ENCODE measurements at places on chromosomes 4 and X.

DNA sequence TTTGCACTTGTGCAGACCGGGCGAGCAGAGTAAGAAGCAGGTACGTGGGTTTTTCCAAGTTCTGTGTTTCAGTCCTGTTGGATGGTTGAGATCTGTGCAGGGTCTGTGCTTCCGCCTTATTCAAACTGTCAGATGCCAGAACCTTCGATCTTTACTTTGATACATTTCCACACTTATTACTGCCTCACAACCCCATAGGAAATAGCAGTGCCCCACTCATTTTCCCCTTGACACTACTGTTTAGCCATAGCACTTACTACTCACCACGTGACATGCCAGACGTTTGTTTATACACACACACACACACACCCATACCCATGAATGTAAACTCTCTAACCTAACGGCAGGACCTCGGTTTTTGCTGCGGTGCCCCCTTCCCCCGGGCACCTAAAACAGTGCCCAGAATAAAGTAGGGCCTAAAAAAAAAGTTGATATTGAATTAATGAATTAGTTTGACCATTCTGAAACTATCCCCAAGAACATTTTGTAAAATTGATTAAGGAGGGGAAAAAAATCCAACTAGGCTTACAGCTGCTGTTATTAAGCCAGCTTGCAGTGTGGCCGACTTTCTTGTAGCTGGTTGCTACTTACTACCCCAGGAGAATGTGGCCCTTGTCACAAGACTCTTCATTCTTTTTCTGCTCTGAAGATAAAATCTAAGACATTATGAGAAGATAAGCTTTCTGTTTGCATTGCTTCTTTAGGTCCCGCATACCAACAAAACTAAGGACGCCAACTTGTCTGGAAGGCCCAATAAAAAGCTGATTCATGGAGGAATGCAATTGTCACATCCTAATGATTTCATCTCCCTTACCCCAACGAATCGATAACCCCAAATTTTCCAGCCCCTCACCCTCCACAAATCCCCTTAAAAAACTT, 704 bp upstream of the SEPSECS start:
- DNase-seq: no peak

GRCh38 chr4:138655985-138656384, 359.6 kb upstream of the NOCT start:
- no peak for DNase-seq

- no peak for DNase-seq
These were observed 62.4 kb downstream of the TMEM165 start for GRCh38 chr4:55458164-55458563.

GRCh38 chr4:111618908-111619307, 526.3 kb upstream of the FAM241A start:
- DNase-seq: no peak

DNA sequence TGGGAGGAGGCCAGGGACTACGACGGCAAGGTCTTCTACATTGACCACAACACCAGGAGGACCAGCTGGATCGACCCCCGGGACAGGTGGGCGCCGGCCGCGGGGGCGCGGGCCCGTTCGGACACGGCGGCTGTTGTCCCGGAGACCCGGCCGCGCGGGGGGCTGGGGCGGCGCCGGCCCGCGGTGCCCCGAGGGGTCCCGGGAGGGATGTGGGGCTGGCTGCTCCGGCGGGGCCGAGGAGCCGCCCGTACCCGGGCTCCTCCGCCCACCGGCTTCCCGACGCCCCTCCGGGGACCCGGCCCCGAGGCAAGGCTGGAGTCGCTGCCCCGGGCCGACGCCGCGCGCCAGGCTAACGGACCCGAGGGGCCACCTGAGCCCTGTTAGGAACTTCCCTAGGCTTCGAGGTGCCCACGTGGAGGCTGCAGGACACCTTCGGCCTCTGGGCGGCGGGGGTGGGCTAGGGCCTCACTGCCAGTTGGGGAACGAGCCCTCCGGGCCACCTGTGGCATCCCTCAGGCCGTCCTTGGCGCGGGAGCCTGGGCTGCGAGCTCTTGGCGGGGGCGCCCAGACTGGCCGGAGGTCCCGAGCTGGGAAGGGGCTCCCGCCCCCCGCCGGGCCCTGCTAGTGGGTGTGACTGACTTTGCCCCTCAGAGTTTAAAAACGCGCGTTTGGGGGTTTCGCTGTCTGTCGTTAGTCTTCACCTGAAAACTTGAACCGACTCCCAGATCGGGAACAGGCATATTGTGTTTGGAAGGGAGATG, 660 bp downstream of the WWC2 start:
- no peak for DNase-seq

- DNase-seq: no peak
These were observed 209.8 kb downstream of the SPCS3 start for GRCh38 chr4:176529574-176529973.

DNA sequence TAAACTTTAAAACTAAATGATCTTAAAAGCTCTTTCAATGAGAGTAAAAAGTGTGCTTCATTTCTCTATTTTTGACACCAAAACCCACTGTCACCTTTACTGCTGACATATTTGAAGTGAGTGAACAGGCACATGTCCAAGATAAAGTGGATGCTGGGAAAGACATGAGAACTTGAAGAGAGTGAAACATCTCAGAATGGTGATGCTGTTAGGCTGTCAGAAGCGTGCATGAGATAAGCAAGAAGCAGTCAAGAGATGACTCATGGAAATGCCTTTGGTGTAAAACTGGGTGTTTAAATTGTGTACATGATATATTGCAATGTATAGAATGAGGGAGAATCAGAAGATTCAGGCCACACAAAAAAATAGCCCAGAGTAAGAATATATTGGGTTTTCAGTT, 21.8 kb upstream of the GBA3 start:
- DNase-seq: no peak

DNA sequence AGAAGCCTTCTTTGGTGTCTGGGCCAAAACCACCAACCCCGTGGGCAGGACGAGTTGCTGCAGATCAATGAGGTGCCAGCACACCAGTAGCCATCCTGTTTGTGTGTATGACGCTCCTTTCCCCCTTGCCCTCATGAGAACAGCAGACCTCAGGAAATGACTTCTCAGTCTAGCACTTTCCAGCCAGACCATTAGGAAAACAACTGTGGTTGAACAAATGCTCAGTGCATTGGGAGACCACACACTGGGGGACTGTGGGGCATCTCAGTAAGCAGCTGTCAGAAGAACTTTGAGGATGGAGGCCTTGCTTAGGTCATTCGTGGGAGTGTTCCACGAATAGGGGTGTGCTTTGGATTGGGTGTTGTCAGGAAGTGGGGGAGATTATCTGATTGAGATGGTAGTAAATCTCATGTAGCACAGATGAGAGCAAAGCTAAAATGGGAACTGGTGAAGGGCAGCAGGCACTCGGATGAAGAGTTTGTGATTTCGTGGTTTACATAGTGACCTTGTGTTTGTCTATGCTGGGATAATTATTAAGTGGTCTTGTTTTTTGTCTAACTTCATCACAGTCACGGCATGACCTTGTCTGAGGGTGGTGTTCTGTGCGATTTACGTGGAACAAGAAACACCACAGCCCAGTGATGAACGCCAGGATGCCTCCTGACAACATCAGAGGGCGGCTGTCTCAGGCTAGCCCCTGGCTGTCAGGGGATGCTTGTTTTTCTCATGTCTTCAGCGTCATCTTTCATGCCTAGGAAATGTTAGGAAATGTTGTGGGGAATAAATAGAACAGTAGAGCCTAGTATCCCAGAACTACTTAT, 70.1 kb downstream of the USP46 start:
- DNase-seq: peak; percentile 22
